ENCODE measurements at places on chromosomes 5 and 9. TPM values are rescaled to one million over a fixed set of nuclear protein-coding genes. Genes with fewer than 3 reads are reported as not detected.
A peak's percentile ranks its signal among the peaks of the same experiment; 100 is the strongest.

The RNF14 gene
- 11.0 TPM for polyA plus RNA-seq

The ERCC8 gene
- polyA plus RNA-seq, result 18.4 TPM

The TERT gene
- 3.5 TPM for polyA plus RNA-seq

- DNase-seq, result no peak
Observed at GRCh38 chr5:122880170-122880689, 34.8 kb downstream of the SNX24 start.

DNA sequence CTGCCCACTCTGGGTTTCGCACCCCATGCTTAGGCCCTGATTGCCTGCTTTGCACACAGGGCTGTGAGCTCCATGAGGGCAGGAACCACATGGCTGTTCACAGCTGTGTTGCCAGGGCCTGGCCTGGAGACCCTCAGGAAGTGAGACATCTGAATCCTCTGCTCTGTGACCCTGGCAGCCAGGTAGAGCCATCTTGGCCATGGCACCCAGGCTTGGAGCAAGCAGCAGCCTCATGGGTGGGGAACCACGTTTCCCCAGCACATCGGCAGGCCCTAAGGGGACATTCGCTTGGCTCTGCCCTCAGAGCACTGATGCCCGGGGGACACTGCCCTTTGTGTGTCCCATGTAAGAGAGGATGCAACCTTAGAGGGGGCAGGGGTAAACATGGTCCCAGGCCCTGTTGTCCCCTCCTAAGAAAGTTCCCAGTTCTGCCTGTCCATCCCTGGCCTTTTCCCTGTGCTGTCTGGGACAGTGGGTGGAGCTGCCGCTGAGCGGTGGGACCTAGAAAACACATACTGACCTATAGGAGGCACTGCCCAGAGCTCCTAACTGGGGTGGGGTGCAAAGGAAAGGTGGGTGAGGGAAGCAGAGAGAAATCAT is 144.1 kb upstream of the IER5L start:
- no peak for DNase-seq

DNA sequence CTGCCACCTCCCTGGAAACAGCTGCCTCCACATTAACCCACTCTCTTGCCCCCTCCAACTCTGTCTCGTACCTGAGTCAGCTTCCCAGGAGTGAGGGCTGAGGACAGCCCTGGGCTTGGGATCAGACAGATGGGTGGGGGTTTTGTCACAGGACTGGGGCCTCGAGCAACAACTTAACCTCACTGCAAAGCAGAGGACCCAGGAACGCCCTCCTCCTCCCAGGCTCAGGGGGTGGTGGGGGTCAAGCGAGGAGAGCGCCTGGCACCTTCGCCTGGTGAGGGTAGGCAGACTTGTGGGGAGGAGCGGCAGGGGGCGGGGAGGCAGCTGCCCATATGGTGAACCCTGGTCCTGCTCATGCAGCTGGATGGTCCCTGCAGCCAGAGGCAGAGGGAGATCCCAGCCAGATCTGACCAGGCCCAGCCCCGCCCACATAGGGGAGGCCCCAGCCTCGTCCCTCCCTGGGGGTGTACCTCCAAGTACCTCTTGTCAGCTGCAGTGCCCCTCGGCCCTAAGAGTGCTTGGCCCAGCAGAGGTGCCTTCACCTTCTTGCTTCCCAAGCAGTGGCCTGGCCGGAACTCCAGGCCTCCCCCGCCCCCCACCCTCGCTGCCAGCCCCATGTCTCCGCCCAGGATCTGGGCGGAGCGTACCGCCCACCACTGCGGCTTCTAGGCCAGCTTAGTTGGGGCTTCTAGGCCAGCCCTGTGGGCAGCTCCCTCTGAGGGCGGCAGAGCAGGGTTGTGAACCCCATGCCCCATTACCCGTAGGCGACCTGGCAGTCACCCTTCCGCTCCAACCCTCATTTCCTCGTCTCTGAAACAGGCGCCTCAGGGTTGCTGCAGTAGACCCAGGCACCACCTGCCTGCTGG is at the start of gene SARDH:
Gene SARDH, minus strand, starts transcription at position 579 of the 866 bp plus-strand sequence. CDS start 4,179 bp downstream, outside the sequence.
- DNase-seq, result peak; percentile 77

GRCh38 chr9:79603222-79603920 is 31.6 kb downstream of the TLE4 start:
- DNase-seq, result no peak

GRCh38 chr5:113178073-113178779 is 201.6 kb downstream of the DCP2 start:
- DNase-seq, result no peak

GRCh38 chr5:55406292-55406691 is 98.5 kb downstream of the MTREX start:
- no peak for DNase-seq

- no peak for DNase-seq
Observed at GRCh38 chr5:134649163-134649835, 714 bp downstream of the SEC24A start.

Measured in HepG2 (cell line).